ENCODE measurements at places on chromosomes 3 and 15.

- no peak for DNase-seq
These were observed 4.9 kb downstream of the PRICKLE2 start for GRCh38 chr3:64220161-64220914.

- DNase-seq = no peak
These were observed 6.0 kb upstream of the RLBP1 start for GRCh38 chr15:89227425-89227824.

- DNase-seq = no peak
These were observed 321.9 kb upstream of the RASGRP1 start for GRCh38 chr15:38886315-38887163.

- DNase-seq = no peak
These were observed 136.0 kb upstream of the RAP2B start for GRCh38 chr3:153026026-153026425.

- no peak for DNase-seq
These were observed 121.8 kb downstream of the CACNA2D3 start for GRCh38 chr3:54243960-54244682.

GRCh38 chr15:43370975-43371974 is at the start of the genes TUBGCP4 and ZSCAN29:
TSS of gene TUBGCP4 (plus strand) at chr15:43371101. CDS start at chr15:43371355, 254 bp downstream.
TSS of gene ZSCAN29 (minus strand) at chr15:43371043. CDS start at chr15:43369913, 1,130 bp downstream.
- peak; percentile 76 for DNase-seq

- DNase-seq = peak; percentile 43
These were observed 227.7 kb downstream of the ADAMTS17 start for GRCh38 chr15:100114100-100114499.

DNA sequence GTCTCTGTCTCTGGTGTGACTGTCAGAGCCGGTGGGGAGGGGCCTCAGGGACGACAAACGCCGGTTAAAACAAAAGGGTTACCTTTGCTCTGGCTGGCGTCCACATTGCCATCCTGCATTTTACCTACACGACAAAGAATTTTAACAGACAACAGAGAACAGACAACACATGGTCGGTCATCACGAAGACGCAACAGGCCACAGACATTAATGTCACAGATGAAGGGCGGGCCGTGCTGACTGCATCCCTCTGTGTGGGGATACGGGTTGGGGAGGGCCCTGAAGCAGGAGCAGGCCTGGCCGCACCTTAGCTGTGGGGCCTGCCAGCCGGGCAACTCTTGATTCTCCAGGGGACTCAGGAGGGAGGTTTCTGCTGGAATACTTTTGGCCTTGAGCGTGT is 58.2 kb upstream of the SEC13 start:
- DNase-seq = no peak

DNA sequence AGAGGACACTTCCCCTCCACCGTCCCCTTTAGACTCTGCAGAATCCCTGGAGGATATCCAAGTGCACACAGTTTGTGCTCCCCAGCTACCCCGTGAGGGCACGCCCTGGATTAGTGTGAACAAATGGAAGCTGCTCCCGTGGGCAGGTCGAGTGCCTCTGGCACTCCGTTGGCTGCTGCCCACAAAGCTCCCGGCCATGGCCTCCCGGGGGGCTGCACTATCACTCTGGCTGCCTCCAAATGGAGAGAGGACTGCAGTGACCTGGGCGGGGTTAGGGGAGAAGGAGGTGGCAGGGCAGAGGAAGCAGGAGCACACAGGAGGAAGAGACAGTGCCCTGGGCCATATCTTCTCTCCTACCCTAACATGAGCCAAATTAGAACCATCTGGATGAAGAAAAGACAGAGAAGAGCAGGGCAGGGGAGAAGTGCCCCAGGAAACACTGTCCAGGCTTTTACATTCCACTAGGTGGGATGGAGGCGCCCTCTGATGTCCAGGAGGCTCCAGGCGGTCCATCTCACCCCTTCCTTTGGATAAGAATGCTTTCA is 29.4 kb upstream of the ACAD9 start:
- DNase-seq = peak; percentile 35

DNA sequence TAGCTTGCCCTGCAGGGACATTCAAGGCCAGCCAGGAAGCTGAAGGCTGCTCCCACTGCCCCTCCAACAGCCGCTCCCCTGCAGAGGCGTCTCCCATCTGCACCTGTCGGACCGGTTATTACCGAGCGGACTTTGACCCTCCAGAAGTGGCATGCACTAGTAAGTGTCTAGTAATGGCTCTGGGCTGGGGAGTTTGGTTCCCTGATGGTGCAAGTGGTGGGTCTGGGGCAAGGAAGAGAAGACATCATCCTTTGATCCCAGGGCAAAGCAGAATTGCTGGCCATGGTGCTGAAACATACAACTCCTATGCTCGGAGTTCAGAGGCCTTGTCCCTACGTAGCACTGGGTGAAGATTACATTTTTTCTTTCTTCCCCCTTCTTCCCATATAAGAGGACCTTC is 311.4 kb downstream of the EPHB1 start:
- peak; percentile 22 for DNase-seq

DNA sequence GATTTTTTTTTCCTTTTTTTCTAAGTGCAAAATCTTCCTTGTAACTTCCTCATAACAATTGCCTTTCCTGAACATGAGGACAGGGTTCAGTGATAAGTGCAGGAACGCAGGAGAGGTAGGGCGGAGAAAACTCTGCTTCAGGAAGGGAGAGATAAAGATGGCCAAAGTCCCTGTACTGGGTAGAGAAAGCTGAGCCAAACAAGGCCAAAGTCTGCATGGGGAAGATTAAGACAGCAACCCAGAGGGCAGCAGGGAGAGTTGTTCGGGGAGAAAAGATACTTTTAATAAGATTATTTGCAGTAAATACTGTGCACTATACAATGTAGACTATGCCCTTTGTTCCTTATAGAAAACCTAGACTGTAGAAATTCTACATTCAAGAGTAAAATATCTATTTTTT is 55.4 kb upstream of the LRRFIP2 start:
- no peak for DNase-seq

- peak; percentile 41 for DNase-seq
These were observed 4.8 kb upstream of the EPHB3 start for GRCh38 chr3:184556582-184557347.

DNA sequence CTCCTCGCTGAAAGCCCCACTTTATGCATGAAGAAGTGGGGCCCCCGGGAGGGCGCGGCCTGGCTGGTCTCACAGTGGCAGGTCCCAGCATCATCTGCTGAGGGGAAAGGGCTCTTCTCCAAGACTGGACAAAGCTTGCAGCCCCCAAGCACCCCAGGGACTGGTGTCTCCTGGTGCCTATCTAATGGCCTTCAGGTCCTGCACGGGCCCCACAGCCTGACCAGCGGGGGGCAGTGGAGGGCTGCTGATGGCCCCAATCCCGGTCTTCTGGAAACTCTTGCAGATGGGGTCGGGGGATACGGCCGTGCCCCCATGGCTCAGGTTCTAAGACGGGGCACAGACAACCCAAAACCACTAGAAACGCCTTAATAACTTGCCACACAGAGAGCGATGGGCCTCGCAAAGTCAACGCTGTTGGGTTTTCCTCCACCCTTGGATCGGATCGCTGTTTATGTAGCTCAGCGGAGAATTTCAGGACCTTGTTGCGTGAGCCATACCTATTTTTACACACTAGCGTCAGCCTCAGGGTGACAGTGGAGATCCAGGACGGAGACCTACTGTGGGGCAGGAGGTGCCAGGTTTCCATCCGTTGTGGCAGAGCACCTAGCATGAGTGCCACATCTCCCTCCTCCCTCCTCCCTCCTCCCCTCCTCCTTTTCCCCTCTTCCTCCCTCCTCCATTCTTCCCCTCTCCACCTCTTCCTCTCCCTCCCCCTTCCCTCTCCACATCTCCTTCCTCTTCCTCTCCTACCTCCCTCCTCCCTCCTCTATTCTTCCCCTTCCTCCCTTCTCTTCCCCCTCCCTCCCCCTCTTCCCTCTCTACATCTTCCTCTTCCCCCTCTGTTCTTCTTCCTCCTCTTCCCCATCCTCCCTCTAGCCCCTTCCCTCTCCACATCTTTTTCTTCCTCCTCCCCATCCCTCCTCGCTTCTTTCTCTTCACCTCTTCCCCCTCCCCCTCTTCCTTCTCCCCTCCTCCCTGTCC is 79.3 kb upstream of the ALDH1L1 start:
- DNase-seq = peak; percentile 46

DNA sequence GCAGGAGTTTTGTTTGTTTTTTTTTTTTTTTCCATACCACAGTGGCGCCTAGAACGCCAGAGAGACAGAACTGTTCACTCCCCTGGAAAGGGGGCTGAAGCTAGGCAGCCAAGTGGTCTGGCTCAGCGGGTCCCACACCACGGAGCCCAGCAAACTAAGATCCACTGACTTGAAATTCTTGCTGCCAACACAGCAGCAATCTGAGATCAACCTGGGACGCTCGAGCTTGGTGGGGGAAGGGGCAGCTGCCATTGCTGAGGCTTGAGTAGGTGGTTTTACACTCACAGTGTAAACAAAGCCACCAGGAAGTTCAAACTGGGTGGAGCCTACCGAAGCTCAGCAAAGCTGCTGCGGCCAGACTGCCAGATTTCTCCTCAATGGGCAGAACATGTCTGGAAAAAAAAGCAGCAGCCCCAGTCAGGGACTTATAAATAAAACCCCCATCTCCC is 29.8 kb downstream of the SPICE1 start:
- DNase-seq = peak; percentile 14

DNA sequence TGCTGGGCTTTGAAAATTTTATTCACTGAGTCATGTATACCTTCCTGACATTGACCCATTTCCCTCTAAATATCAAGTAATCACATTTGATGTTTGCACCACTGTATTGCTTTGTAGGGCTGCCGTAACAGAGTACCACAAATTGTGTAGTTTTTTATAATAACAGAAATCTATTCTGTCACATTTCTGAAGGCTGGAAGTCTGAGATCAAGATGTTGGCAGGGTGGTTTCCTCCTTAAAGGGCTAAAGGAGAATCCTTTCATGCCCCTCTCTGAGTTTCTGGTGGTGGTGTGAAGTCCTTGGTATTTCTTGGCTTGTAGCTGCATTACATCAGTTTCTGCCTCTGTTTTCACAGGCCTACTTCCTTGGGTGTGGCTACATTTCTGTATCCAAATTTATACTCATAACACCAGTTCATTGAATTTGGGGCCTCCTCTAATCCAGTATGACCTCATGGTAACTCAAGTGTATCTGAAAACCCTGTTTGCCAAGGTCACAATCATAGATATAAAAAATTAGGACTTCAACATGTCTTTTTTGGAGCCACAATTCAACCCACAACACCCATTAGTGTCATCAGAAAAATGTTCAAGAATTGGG is 29.1 kb upstream of the ST6GAL1 start:
- DNase-seq = peak; percentile 31

DNA sequence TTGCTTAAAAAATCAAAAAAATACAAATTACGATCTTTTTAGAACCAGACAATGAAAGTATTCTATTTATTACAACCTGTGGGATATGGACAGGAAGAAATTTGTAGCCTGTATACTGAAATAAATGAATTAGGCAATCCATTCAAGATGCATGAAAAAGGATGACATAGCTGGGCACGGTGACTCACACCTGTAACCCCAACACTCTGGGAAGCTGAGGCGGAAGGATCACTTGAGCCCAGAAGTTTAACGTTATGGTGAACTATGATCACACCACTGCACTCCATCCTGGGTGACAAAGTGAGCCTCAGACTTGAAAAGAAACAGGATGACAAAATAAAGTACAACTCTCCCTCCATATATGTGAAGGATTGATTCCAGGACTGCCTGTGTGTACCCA is 74.1 kb downstream of the MSL2 start:
- no peak for DNase-seq

DNA sequence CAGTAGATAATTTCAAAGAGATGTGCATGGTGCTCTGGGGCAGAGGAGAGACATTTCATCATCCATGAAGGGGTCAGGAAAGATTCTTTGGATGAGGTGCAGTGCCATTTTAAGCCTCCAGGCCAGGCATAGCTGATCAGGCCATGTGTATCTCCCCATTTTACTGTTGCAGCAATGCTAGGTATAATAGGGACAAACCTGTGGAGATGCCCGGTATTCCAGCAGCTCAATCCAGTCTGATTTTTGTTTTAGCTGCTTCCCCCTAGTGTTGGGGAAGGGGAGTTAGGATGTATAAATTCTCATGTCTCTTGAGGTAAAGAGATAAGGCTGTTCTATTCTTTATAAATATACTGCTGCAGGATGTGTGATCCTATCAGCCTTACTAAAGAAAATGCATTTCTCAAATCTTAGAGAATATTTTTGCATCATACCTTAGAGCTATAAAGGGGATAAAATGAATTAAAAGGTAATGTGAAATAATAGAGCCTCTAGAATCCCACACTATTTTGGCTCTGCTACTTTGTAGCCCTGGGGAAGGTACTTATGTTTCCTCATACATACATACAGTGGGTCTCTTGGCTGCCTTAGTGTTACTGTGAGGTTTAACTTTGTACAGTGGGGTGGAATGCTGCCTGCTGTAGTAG is 5.2 kb downstream of the CDV3 start:
- no peak for DNase-seq

DNA sequence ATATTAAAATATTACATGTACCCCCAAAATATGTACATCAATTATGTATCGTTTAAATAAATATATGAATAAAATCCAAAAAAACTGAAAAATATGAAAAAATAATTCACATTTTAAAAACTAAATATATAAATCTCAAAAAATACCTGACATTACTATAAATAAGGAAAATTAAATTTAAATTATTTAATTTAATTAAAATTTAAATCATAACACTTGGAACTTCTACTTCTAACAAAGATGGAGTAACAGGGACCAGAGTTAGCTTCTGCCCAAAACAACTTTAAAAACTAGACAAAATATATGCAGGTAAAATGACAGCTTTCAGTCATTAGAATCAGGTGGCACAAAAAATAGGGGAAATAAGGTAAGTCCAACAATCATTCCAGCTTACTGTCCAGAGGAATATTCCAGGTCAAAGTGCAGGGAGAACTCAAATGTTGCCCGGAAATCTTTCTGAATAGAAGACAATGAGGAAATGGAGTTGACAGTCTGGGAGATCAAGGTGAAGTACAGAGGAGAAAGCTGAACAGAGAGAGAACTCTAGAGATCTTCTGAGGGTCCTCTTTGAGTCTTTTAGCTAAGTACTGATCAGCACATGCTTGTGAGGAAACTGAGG is 207.7 kb upstream of the ATP11B start:
- no peak for DNase-seq

DNA sequence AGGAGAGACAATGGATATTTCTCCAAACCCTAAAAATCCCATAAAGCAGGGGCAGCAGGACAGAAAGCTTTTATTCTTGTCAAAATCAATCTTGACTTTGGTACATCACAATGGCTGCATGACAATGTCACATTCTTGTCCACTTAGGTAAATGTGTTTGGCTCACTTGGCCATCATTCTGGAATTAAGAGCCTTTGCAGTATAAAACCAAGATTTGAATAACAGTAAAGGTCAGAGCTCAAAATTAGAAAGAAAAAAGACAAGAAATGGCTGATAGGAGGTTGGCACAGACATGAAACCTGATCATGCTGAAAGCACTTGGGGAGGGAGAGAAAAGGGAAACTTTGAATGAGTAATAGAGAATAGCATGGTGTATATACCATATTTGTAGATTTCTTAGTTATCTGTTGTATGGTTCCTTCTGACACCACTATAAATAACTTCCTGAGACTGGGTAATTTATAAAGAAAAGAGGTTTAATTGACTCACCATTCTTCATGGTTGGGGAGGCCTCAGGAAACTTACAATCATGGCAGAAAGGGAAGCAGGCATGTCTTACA is 158.5 kb upstream of the SGO1 start:
- no peak for DNase-seq

GRCh38 chr15:68191555-68191954 is 13.6 kb downstream of the CALML4 start:
- DNase-seq = no peak
